AG08395 (cell line): ENCODE measurements at places on chromosomes 2 and 18.

DNA sequence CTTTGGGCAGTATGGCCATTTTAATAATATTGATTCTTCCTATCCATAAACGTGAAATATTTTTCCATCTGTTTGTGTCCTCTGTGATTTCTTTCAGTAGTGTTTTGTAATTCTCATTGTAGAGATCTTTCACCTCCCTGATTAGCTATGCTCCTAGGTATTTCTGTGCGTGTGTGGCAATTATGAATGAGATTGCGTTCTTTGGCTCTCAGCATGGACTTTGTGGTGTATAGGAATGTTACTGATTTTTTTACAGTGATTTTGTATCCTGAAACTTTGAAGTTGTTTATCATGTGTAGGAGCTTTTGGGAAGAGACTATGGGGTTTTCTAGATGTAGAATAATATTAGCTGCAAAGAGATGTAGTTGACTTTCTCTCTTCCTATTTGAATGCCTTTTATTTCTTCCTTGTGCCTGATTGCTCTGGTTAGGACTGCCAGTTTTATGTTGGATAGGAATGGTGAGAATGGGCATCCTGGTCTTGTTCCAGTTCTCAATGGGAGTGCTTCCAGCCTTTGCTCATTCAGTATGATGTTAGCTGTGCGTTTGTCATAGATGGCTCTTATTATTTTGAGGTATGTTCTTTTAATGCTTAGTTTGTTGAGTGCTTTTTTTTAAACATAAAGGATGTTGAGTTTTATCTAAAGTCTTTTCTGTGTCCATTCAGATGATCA is 27.0 kb upstream of the THUMPD2 start:
- DNase-seq = no peak

- DNase-seq = no peak
These were observed 28.1 kb upstream of the ACTR3 start for GRCh38 chr2:113861740-113862139.

- DNase-seq = peak; percentile 88
These were observed 257.2 kb downstream of the SRBD1 start for GRCh38 chr2:45353879-45354278.

GRCh38 chr2:202171241-202171825 is 67.1 kb downstream of the SUMO1 start:
- DNase-seq = no peak

DNA sequence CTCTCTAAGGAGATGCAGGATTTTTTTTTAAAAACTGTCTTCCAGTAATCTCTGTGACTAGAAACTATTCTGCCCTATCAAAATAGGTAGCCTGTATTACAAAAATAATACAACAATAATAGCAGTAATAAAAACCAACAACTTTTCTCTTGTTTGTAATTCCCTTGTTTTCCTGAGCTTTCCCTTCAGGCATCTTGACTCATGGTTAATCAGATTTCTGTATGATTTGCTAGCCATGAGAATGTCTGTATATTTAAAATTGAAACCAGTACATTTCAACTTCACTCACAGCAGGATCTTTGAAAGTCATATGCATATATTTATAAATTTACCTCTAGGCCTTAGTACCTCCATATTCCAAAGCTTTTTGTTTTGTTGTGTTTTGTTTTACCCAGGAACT is 38.2 kb downstream of the SLC4A10 start:
- DNase-seq = no peak

DNA sequence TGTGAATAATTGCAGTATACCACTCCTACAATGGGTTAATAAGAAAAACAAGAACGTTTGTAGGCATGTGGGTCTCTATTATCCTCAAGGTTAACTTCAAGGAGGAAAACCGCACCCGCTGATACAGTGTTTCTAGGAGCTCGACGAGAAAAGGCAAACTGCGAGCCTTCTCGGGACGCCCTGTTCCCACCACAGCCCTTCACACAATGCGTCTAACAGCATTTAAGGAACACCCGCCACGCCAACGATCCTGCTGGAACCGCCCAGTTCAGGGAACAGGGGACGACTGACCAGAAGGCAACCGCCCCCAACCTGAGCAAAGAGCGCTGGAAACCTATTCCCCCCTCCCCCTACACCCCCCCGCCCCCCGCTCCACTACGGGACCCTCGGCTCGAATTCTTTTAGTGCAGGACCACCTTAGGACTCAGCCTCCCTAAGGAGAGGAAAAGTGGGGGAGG is 710 bp upstream of the TMSB10 start:
- peak; percentile 41 for DNase-seq

DNA sequence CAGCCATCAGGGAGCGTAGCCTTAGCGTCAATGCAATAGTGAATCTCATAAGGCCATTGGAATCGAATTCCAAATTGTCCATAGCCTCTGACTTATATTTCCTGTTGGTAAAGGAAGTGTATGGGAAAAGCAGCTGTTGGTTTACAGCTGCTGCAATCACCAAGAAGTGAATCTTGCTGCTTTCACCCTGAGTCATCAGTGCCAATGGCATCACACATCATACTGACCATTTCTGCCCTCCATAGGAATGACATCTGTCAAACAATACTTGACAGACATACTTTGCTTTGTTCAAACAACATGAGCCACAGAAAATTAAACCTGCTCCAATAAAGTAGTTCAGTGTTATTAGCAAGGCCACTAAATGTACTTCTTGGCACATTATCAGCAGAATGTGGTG is 111.2 kb upstream of the KLHL29 start:
- no peak for DNase-seq

DNA sequence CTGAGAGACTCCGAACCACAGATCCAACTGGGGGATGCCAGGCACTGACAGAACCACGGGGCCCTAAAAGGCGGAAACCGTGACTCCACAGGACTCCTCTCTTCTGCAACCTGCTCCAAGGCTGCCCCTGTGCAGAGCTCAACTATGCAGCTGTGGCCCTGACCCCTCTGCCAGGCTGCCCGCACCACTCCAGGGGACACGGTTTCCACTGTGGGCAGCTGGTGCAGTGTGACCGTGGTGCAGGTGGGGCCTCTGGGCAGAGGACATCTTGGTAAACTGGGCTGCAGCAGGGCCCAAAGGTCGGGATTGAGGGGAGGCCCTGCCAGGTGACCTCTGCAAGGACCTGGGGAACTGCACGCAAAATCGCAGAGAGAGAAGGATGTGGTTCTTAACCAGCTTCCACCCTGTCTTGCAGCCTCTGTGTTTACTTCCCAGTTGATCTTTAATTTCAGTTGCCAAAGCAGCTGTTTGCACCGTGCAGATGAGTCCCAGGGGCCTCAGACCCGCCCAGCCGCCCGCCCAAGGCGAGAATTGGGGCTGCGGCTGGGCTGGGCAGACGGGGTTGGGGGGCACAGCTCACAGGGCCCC is 104.6 kb upstream of the CTDP1 start:
- DNase-seq = no peak

GRCh38 chr18:43681661-43682060 is 404.4 kb upstream of the SYT4 start:
- no peak for DNase-seq

DNA sequence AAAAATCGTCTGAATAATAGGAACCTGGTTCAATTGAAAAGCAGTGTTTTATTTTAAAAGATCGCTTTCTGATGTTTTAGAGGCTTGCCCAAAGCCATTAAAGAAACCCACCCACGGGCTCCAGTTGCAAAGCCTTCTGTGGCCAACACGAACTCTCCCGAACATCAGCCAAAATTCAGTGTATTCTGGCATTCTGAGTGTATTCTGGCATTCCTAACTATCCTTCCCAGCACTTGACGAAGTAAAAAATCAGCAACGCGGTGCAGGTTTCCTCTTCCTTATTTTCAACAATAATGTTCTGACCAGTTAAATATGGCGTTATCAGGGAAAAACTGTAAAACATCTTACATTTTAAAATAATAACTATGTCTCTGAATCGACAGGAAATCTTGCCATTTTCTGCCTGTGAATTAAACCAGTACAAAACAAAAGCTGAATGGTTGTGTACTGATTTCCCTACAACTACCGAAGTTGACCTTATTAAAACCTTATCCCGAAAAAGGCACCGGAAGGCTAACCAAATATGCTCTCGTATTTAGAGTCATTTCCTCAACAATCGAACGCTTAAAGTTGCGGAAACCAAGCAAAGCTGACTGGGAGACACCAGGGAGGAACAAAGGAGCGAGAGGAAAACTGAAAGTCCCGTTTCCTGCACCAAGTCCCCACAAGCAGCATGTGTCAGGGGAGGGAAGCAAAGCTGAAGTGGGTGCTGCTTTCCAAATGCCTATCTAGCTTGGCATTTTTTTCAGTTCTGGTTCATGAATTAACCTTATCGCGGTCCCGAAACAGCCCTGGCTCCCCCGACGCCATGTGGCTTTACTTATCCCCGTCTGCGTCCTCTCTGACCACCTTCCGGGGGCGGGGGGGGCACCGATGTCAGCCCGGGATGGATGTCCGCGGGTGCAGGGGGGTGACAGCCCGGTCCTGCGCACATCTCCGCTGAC is 44.3 kb downstream of the ZNF516 start:
- DNase-seq = peak; percentile 65

DNA sequence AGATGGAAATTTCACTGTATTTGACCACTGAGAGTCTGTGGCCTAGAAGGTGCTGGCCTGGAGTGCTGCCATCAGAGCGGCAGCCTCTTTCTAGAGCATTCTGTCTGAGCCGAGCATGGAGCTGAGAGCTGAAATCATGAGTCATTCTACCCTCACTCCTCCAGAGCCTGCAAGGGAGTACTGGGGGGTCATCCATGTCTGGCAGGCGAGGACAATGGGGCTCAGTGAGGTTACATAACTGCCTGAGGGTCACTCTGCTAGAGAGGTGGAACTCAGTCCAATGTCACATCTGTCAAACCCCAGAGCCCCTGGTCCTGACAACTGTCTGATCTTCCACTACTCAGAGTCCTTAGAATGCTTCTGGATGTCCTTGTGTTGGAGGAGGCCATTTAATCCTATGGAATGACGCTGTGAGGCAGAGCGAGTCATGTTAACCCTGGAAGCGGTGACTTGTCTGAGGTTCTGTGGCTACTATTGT is 65.3 kb downstream of the HAUS1 start:
- DNase-seq = peak; percentile 74
